ENCODE measurements at places on chromosomes 4 and X.

DNA sequence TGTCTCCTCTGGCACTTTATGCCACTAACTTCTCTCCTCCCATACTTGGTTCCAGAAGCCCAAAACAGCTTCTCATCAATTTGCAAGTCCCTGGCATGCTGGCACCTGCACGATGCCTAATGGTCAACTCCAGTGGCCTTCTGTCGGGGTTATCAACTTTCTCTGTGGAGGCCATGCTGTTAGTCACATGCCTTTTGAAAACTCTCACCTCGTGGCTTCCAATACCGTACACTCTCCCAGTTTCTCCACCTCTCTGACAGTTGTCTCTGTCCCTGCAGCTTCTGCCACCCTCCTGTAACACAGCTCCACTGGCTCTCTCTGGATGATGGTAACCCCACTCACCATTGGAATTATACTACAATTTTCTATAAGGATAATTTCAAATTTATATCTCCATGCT lies 324.0 kb downstream of the NR3C2 start:
- DNase-seq: no peak

- no peak for DNase-seq
Measured at GRCh38 chr4:77593101-77593500, 12.5 kb upstream of the CXCL13 start.

DNA sequence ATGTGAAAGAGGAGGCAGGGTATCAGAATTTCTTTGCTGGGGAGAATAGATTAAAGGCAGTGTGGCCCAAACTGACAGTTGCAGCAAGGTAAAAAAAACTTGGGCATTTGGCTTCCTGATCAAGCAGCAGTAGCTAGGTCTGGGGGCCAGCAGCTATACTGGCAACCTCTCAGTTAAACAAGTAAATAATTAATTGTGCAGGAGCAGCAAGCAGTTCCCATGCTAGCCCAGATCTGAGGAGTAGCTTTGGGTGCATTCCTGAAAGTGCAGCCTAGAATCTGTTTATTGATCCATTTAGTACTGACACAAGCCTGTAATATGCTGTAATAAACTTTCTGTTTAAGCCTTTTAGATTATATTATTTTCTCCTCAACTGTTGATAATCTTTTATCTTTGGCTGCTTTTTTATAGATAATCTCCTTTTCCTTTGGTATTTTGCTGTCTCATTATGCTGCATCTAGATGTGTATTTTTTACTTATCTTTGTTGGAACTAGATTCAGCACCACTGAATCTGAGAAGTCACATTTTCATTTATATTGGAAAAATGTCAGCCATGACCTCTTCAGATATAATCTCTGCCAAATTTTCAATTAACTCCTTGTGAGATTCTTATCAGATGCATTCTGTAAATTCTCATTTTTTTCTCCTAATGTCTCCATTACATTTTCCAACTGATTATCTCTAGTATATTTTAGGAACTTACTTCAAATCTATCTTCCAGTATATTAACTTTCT lies 276.3 kb downstream of the STPG2 start:
- no peak for DNase-seq

DNA sequence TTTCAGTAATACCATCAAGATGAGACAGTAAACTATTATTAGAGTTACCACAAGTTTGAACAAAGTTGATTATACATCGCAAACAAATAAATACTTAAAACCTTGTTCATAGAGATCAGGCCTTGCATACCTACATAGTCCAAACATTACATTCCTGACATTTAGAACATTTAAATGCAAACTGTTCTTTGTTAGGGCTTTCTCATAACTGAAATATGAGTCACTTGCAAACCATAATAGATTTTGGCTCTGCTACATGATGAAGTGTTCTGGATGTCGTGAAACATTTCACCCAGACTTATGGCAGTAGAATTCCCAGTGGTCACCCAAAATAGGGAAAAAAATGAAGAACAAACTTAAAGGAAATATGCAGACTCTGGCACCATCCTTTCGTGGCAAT lies 75.0 kb downstream of the FAT4 start:
- DNase-seq: no peak

DNA sequence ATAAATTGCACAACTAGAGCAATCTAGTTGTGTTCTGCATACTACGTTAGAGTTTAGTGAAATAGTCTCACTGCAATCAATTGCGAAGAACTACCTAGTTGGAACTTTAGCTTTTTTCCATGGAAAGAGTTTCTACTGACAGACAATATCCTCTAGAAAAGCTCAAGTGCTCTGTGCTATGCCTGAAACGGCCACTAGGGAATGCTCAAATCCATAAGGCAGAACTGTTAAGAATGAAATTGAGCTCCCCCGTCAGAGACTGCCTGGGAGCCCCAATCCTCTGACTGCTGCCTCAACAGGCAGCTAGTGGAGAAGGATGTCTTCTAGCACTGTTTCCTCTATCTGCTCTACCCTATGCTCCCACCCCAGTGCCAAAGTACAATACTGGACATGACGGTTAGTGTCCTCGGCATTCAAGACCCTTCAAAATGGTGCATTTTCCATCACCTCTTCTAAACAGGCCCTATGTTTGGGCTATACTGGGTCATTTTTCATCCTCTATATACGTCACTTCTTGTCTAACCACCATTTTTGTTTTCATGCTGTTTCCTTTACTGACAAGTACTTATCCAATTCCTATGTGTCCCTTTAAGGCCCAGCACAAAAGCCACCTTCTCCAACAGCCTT lies 35.3 kb downstream of the FRMD7 start:
- peak; percentile 54 for DNase-seq

DNA sequence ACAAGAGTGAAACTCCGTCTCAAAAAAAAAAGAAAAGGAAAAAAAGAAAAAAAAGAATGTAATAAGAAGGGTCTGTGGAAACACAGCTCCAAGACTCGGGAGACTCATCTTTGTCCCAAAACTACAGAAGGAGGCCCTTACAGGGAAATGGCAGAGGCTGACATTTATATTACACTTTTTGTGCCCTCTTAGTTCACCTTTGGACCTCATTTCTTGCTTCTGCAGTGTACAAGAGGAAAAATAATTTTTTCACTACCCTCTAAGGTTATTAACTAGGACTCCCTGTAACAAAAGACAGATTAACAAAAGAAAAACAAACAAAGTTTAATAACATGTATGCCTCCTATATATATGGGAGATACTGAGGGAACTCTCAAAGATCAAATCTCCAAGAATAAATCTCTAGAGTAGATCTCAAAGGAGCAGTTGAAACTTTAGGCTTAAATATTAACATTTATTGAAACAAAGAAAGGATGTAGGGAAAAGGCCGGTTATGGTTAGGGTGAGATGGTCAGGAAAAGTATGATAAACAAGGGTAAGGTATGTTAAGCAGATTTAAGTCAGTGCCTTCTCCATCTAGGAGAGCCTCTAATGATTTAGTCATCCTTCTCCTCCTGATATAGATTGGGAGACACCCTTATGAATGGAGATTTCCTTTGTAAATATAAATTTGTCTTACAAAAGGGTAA lies 121.3 kb upstream of the JADE1 start:
- no peak for DNase-seq

- DNase-seq: no peak
Measured at GRCh38 chr4:53931461-53931961, 132.9 kb downstream of the CHIC2 start.

DNA sequence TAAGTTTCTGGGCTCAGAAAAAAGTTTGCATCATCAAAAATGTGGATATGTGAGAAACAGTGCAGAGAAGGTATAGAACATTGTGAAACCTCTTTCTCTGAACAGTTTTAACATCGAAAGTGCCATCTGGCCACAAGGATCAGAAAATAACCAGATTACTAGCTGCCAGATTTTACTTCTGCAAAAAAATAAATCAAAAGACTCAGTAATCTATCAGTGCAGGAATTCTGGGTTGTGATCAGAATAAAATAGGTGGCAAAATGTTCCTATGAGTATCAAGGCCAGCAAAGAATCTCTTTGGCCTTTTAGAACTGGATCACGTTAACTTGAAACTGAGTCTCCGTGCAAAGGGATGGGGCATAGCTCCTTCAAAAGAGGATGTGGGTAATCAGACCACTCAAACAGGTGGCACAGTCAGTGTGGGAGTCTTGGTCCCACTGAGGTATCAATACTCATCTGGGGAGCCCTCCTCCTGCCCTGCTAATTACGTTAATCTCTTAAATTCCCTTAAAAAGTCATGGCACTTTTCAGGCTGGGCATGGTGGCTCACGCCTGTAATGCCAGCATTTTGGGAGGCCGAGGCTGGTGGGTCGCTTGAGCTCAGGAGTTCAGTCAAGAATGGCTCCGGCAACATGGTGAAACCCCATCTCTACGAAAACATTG lies 26.7 kb upstream of the RBM47 start:
- no peak for DNase-seq

DNA sequence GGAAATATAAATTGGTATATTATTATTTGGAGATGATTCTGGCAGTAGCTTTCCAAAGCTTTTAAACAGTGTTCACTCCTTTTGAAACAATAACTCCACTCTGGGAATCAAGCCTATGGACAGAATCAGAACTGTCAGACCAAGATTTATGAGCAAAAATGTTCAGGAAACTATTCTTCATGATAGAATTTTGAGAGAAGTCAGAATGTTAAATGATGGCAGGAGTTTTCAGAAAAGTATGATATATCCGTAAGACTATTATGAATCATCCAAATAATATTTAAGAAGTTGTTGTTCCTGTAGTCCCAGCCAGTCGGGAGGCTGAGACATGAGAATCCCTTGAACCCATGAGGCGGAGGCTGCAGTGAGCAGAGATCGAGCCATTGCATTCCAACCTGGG lies 50.5 kb upstream of the ADGRG2 start:
- no peak for DNase-seq

GRCh38 chrX:151815398-151815797 lies 80.9 kb downstream of the CNGA2 start:
- no peak for DNase-seq

- no peak for DNase-seq
Measured at GRCh38 chr4:76821641-76822040, 76.3 kb downstream of the SOWAHB start.

DNA sequence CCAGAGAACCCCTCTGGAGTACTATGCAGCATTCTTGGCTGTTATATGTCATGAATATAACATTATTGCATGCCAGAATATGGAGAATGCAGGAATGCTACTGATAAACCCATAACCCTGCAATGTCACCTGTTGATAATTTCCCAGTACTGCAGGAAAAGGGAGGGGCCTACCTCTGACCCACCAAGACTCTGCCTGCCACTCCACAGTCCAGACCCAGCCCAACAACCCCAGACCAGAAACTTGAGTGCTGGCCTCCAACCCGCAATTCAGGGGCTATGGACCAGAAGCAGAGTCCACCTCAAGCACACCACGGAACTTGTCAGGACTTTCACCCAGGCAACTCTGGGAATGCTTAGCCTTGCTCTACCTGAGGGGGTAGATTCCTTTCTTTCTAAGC lies 92.9 kb upstream of the WDR44 start:
- DNase-seq: no peak

- DNase-seq: no peak
Measured at GRCh38 chr4:5256421-5256820, 205.1 kb downstream of the STK32B start.

- no peak for DNase-seq
Measured at GRCh38 chr4:24638396-24638875, 54.1 kb upstream of the DHX15 start.

DNA sequence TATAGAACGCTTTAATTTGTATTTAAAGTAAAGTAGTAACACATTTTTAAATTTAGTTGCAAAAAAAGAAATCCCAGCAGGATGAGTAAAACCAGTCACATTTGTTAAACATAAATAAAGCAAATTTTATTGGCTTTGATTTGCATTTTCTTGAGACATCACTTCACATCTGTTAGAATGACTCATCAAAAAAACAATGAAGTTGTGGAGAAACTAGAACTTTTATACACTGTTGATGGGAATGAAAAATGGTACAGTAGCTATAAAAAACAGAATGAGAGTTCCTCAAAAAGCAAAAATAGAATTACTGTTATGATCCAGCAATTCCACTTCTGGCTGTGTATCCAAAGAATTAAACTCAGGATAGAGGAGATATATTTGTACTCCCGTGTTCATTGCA lies 454.0 kb upstream of the KLHL4 start:
- no peak for DNase-seq

- DNase-seq: no peak
Measured at GRCh38 chr4:6826781-6827508, 44.4 kb downstream of the KIAA0232 start.

- no peak for DNase-seq
Measured at GRCh38 chr4:138858419-138858818, 157.2 kb upstream of the NOCT start.

DNA sequence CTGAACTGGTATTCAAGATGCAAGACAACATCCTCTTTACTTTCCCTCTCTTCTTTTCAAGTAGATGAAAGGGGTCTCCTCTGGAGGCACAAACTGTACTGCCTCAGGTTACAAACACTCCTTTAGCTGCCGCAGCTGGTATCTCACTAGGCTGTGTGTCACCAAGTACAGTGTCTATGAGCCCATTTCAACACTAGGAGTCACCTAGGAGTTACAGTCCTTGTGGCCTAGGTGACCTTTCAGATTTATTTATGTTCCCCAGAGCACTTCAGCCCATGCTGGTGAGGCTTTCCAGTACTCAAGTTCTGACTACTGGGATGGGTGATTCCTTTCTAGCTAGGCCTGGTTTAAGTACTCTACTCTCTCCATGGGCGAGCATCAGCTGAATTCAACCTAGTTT lies 32.4 kb upstream of the TMLHE start:
- no peak for DNase-seq

- no peak for DNase-seq
Measured at GRCh38 chrX:44162964-44163475, 180.5 kb downstream of the EFHC2 start.

GRCh38 chrX:18210470-18210869 lies 10.2 kb downstream of the BEND2 start:
- DNase-seq: peak; percentile 2

DNA sequence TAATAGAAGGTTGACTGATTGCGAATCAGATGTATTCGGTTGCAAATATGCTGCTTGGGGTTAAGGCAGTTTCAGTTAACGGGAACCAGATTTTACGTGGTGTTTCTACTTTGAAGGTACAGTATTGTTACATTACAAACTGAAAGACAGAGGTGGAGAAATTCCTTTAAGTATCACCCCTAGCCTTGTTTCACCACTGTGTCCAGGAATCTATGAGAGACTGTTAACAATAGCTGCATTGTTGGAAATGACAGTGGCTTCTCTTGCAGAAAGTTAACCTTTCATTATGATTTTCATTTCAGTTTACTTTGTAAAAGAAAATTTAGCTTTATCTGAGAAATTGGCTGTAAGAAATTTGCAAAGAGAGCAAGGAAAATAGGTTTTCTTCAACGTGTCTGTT lies 2.6 kb downstream of the CDKL5 start:
- no peak for DNase-seq

- no peak for DNase-seq
Measured at GRCh38 chr4:16857425-16857824, 41.0 kb downstream of the LDB2 start.

- DNase-seq: no peak
Measured at GRCh38 chr4:907103-907400, 25.1 kb downstream of the GAK start.
